T-helper 2 cell treated with Interferon-gamma antibody and Interleukin-4, amounts not matched to agents 100 ng/mL and 5 ng/mL, for 36 hours (primary cell): ENCODE measurements at places on chromosomes 7 and 10. TPM values are rescaled to one million over a fixed set of nuclear protein-coding genes. Genes with fewer than 3 reads are reported as not detected.

The BTBD16 gene
- not detected in 2 replicates for total RNA-seq

The ARL3 gene
- 4.7 TPM in 2 replicates for total RNA-seq

The KIN gene
- 12.5 and 15.3 TPM in 2 replicates for total RNA-seq

The FOXI2 gene
- not detected in 2 replicates for total RNA-seq
